Activated CD4-positive, CD25-positive, alpha-beta regulatory T cell (primary cell): ENCODE measurements at places on chromosomes 4 and X.
A peak's percentile ranks its signal among the peaks of the same experiment; 100 is the strongest.

DNA sequence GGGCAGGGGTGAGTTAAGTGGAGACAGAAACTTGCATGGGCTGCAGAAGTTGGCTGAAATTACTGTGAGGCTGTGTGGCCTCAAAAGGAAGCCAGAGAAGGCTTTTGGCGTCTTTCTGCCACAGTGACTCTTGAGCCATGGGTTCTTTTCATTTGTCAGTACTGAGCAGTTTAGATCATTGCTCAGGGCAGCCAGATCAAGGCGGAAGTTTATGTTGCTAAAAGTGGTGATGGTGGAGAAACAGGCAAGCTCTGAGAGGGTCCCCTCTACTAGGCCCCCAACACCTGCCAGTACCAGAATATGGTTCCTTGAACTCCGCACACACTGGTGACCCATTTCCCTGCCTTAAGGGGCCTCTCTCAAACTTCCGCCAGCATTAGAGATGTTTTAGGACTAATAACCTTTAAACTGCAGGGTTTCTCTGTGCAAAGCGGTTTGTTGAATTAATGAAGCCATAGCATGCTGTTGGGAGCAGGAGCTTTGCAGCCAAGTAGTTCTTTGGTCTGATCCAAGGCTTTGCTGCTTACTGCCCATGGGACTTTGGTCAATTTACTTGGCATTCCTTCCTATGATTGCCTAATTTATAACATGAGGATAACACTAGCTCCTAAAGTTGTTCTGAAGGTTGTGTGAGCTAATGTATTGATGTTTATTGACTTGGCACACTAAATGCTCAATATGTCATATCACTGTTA is 34.5 kb downstream of the RNF175 start:
- DNase-seq, result no peak

- DNase-seq, result no peak
Measured at GRCh38 chr4:3174371-3175338, 74.3 kb upstream of the MSANTD1 start.

DNA sequence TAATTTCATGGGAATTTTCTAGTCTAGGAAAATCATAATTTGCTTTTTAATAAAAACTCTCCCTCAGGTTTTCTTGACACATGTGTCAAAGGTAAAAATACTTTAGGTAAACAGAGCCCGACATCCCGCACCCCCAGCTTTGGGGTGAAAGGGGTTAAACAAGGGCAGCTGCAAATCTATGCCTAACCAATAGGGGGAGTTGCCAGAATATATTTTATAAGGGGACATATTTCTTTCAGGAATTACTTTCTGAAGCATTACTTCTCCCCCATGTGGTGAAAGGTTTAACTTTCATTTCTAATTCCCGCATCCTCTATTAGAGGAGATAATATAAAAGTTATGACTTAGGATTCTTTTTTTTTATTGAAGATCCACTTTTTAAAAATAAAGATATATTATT is 53.9 kb upstream of the HEPH start:
- no peak for DNase-seq

GRCh38 chr4:37758226-37758625 is 68.3 kb upstream of the PGM2 start:
- no peak for DNase-seq

DNA sequence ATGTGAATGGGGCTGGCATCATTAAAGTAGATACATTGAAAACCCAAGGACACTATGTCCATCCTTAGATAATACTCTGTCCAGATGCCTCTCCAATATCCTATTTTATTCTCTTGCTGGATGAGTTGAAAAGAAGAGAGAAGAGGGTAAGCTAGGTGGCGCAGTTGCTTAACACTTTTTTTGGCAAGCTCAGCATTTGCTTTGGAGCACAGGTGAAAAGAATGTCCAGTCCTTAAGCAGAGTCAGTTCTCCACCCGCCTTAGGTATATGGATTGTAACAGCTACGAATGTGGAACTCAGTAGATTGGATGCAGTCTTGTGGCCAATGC is 208.4 kb downstream of the NWD2 start:
- peak; percentile 1 for DNase-seq

DNA sequence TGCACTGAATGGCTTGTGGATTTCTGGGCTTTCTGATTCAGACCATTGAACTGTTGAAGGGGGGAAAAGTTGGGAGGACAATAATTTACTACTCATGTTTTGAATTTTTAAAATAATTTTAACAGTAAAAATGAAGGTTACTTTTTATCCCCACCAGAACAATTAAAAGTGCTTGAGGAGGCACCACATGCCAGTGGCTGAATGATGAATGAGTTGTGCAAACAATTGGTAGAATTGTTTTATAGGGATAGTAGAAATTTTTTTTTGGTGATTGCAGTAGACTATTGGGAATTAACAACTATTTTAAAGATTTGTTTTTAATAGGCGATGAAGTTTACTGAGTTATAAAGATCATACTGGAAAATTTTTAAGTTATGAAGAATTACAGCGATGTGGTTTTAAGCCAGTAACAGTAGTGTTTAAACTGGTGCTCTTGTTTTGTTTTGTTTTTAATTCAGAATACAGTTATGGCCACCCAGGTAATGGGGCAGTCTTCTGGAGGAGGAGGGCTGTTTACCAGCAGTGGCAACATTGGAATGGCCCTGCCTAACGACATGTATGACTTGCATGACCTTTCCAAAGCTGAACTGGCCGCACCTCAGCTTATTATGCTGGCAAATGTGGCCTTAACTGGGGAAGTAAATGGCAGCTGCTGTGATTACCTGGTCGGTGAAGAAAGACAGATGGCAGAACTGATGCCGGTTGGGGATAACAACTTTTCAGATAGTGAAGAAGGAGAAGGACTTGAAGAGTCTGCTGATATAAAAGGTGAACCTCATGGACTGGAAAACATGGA is 2.7 kb downstream of the REST start:
- DNase-seq, result no peak

DNA sequence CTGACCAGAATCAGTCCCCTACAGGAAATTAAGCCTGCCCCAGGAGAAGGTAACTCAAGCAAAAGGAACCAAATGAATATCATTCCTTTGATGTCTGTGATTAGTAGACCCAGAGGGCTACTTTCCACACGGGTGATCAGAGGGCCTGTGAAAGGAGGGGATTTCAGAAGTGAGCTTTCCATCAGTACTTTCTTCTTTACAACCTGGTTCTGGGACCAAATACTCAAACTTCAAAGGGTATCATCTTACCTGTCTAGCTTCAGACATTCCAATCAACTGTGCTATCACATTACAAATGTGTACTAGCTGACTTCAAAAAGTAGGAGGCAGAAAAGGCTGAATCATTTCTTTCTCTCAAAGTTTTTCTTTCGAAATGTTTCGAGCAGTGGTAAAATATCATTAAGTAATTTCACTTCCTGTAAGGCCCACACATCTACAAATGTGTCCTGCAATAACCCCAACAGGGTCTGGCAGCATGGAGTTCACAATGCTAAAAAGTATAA is 23.9 kb downstream of the ACSL4 start:
- no peak for DNase-seq

- DNase-seq, result no peak
Measured at GRCh38 chr4:122772986-122773385, 40.5 kb downstream of the BBS12 start.

DNA sequence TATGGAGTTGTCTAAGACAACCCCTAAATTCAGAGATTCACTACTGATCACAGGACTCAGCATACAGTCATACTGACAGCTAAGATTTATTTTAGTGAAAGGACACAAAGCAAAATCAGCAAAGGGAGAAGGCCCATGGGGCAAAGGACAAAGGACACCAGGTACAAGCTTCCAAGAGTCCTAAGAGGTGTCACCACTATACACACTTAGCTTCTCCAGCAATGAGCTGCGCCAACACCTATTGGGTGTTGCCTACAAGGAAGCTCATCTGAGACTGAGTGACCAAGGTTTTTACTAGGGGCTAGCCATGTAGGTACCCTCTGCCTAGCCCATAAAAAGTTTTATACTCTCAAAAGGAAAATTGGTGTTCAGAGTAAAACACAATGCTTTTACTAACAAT is 55.4 kb upstream of the PABPC1L2A start:
- no peak for DNase-seq
